ENCODE measurements at places on chromosomes 4 and X.

DNA sequence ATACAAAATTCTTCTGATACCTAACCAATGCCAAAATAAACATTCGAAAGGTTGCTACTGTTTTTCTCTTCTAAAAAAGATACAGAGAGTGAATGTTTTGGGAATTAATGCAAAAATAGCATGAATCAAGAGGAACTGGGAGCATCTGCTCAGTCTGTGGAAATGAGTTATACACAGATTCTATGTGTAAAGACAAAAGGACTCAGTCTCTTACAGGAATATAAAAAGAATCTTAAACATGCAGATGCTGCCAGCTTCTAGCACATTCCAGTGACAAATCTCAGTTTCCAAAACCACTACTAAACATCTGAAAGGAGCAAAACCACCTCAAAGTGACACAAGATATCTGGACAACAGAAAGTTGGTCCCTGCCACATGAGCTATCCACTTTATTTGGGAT is 55.0 kb downstream of the PAPSS1 start:
- DNase-seq: no peak

GRCh38 chr4:41594432-41594831 is 56.5 kb downstream of the LIMCH1 start:
- no peak for DNase-seq

DNA sequence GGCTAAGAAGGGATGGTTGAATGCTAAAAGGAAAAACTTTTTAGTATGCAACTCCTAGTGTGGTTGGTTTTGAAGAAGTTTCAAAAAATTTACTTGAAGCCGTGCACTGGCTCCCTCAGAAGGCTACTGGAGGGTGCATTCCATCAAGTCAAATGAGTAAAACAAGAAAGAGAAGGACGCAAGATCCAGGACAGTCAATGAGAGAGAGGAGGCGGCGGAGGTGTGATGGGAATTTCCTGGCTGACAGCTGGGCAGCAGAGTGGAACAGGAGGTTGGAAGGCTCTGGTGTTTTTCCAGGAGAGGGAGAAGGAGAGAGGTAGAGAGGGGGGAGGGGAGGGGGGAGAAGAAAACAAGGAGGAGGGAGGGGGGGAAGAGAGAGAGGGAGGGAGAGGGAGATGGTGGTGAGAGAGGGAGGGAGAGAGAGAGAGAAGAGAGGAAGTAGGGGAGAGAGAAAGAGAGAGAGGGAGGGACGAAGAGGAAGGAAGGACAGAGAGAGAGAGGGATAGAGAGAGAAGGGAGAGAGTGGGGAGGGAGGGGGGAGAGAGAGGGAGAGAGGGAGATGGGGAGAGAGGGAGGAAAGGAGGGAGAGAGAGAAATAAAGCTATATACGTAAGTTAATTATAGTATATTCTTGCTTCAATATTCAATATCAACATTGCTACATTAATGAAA is 126.4 kb downstream of the SH3KBP1 start:
- no peak for DNase-seq

GRCh38 chr4:4361883-4362282 is 25.0 kb upstream of the NSG1 start:
- no peak for DNase-seq

GRCh38 chrX:46876901-46877300 is 35.3 kb upstream of the JADE3 start:
- no peak for DNase-seq
